Osteocyte (in vitro differentiated cells): ENCODE measurements at places on chromosomes 5 and 9. TPM values are rescaled to one million over a fixed set of nuclear protein-coding genes. Genes with fewer than 3 reads are reported as not detected.

DNA sequence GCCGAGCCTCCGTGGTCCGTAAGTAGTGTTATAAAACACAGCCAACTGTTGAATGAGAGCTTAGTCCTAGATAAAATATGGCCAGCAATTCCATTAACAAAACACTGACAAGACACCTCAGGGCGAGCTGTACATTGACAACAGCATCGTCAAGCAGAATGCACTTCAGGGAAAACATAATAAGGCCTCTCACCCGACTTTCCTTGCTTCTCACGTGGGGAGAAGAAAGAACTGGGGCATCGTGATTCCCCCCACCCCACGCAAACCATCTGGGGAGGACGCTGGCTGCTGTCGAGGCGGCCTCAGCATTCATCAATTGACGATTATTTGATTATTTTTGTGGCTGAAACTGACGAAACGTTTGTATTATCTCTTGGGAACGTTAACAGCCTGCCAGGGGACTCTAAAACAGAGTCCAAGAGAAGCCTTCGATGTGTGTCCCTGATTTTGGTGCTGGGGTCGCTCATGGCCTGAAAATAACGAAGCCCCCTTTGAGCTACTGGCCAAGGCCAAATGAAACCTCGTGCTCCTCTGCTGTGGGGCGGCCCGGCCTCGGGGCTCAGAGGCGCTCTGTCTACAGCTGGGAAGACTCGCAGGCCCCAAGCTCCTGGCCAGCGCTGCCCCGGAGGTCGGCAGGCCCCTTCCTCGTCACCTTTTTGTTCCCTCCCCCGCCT lies 464 bp downstream of the GDF9 start:
- H3K27me3 ChIP-seq: peaks cover 9% of the 10 kb centered on the region
- no peak for DNase-seq
- H3K27ac ChIP-seq: peak overlapping the region; percentile 97
- peak overlapping the region; percentile 94 for H3K4me3 ChIP-seq
- peaks cover 10% of the 10 kb centered on the region for H3K36me3 ChIP-seq

The ABCA1 gene
- total RNA-seq: 49.5 and 51.1 TPM in 2 replicates

DNA sequence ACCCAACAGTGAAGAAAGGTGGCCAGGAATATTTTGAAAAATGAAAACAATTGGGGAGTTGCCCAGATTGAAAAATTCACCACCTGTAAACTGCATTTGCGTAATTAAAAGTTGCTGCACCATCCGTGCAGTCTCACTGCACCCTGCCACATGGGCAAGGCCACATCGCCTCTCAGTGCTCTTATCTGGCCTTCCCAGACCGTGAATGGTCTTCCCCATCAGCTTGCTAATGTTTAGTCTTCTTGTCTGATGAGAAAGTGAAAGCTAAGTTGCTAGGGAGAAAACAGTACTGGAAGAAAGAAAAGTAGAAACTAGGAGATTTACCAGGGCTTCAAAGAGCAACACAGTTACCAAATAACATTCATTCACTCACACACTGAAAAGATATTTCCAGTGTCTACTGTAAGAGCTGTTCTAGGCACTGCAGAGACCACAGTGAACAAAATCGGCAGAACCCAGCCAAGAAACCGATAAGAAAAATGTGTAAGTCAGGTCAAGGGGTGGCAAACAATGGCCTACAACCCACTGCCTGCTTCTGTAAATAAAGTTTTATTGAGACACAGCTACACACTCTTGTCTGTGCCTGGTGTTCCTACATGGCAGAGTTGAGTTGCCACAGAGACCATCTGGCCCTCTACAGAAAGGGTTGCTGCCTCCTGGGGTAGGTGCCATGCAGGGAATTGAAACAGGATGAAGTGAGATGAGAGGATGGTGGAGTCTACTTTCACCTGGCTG lies 51.2 kb upstream of the CTSL start:
- H3K27ac ChIP-seq: peak overlapping the region; percentile 47
- H3K36me3 ChIP-seq: peaks cover 46% of the 10 kb centered on the region
- DNase-seq: no peak
- no peaks in the 10 kb centered on the region for H3K27me3 ChIP-seq

The ISL1 gene
- total RNA-seq: not detected in 2 replicates

GRCh38 chr9:1722404-1722803 lies 292.7 kb upstream of the SMARCA2 start:
- H3K27ac ChIP-seq: no peak overlapping the region
- H3K4me3 ChIP-seq: no peak overlapping the region
- H3K4me1 ChIP-seq: no peaks in the 10 kb centered on the region
- no peaks in the 10 kb centered on the region for H3K36me3 ChIP-seq
- DNase-seq: no peak

DNA sequence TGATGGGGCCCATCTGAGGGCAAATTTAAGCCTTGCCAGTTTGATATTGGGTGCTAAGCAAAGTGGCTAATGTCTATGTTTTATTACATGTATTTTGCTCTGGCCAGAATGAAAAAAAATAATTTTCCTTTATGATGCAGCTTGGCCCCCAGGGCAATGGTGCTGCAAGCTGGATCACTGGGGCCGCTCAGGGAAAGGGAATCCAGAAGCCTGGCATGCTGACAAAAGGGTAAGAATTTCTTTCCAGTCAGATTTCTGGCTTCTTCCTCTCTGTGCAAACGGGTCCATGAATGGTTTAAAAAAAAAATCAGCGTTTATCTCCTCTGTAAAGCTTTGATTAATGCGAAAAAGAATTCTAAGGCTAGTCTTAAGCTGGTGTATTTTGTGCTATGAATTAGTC lies 138.4 kb downstream of the MAPKAP1 start:
- H3K36me3 ChIP-seq: peaks cover 8% of the 10 kb centered on the region
- no peak for DNase-seq
- peak overlapping the region; percentile 42 for H3K27ac ChIP-seq
- H3K27me3 ChIP-seq: no peaks in the 10 kb centered on the region

DNA sequence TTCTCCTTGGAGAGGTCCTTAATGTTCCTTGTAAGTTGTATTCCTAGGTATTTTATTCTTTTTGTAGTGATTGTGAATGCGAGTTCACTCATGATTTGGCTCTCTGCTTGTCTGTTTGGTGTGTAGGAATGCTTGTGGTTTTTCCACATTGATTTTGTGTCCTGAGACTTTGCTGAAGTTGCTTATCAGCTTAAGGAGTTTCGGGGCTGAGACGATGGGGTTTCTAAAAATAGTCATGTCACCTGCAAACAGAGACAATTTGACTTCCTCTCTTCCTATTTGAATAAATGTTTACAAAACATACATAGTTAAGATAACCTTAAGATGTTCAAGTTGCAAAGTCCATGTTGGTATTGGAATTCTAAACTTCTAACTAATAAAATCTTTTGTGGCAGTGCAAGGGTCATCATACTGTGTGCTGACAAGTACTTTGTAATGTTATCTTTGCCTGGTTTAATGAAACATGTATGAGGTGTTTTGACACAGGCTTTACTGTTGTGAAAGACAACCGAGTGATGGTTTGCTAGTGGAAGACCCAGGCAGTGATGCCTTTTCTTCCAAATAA lies 286.2 kb downstream of the MRPS30 start:
- H3K27me3 ChIP-seq: no peaks in the 10 kb centered on the region
- no peak for DNase-seq
- no peak overlapping the region for H3K27ac ChIP-seq

DNA sequence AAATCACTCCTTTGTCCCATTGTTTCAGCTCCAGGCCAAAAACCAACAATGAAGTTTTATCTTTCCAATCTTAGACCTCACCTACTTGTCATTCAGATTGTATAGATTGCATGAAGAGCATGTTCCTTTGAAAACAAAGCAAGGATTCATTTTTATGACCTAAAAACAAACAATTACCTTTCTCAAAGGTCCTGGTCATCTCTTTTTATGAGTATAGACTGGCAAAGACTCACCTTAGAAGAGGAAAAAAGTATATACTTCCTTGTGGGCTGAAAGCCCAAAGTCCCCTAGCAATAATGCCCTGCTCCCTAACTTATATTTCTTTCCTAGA lies 28.4 kb upstream of the TLE1 start:
- no peak for DNase-seq
- no peak overlapping the region for H3K27ac ChIP-seq
- H3K27me3 ChIP-seq: peaks cover 4% of the 10 kb centered on the region
- peaks cover 4% of the 10 kb centered on the region for H3K4me1 ChIP-seq
